ENCODE measurements at places on chromosomes 6 and 20. TPM values are rescaled to one million over a fixed set of nuclear protein-coding genes. Genes with fewer than 3 reads are reported as not detected.

GRCh38 chr6:7730784-7731227 is 4.9 kb downstream of the BMP6 start:
- H3K4me3 ChIP-seq = no peak overlapping the region
- H3K27ac ChIP-seq = no peak overlapping the region
- DNase-seq = no peak
- no peaks in the 10 kb centered on the region for H3K36me3 ChIP-seq
- H3K27me3 ChIP-seq = peaks cover 62% of the 10 kb centered on the region

GRCh38 chr20:1676650-1677049 is 19.1 kb upstream of the SIRPG start:
- peaks cover 80% of the 10 kb centered on the region for H3K4me1 ChIP-seq
- DNase-seq = no peak
- peaks cover 42% of the 10 kb centered on the region for H3K36me3 ChIP-seq

GRCh38 chr20:9506280-9506821 is 8.0 kb upstream of the LAMP5 start:
- no peaks in the 10 kb centered on the region for H3K4me1 ChIP-seq
- H3K27me3 ChIP-seq = peaks cover 44% of the 10 kb centered on the region
- no peak overlapping the region for H3K4me3 ChIP-seq
- peaks cover 1% of the 10 kb centered on the region for H3K36me3 ChIP-seq
- DNase-seq = no peak

TLDC2 gene
- not detected for total RNA-seq

DNA sequence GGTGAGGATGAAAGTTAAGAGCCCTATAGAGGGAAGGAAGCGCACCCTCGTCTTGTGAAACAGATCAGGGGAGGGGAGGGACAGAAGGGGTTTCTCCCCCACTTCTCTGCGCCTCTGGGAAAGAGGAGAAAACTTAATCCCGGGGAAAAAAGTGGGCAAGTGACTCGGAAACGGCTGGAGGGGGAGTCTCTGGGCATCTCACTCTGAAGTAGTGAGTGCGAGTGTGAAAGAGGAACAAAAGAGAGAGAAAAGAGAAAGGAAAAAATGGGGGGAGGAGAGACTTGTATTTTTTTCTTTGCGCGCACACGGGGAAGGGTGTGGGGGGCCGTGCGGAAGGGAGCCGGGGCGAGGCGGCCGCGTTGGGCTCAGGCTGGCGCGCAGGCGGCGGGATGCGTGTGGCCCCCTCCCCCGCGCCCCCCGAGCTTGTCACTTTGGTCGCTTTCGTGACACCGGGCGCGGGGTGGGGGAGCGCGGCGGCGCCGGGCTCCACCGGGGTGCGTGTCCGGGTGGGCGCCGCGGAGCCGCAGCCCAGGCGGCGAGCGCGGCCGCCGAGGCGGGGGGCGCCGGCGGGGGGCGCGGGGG is 454 bp downstream of the L3MBTL3 start:
- H3K4me3 ChIP-seq = peak overlapping the region; percentile 95
- no peaks in the 10 kb centered on the region for H3K27me3 ChIP-seq
- peak; percentile 65 for DNase-seq
- H3K27ac ChIP-seq = peak overlapping the region; percentile 98
- H3K36me3 ChIP-seq = peaks cover 16% of the 10 kb centered on the region

ETV7 gene
- 8.7 TPM for total RNA-seq

DNA sequence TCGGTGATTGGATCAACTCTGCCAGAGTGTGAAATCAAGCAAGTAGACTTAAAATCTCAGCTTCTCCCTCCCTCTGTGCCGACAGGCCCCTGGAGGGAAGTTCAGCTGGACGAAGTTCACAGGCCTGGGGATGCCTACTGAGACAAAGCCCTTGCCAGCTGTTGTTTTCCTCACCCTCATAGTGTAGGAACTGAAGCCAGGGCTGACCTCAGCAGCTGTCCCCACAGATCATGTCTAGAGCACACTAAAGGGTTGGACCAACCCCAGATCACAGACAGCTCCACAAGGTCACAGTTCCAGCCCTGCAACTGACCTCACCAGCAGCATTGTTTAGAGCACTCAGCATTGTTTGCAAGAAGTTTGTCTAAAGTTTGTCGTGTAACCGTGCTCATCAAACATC is 261.9 kb upstream of the ECI2 start:
- no peak overlapping the region for H3K27ac ChIP-seq
- DNase-seq = no peak
- peaks cover 10% of the 10 kb centered on the region for H3K27me3 ChIP-seq
- no peaks in the 10 kb centered on the region for H3K36me3 ChIP-seq

- no peak overlapping the region for H3K27ac ChIP-seq
- no peak for DNase-seq
- no peaks in the 10 kb centered on the region for H3K36me3 ChIP-seq
- no peak overlapping the region for H3K4me3 ChIP-seq
- no peaks in the 10 kb centered on the region for H3K4me1 ChIP-seq
Observed at GRCh38 chr6:54587277-54587676, 259.3 kb upstream of the FAM83B start.

DNA sequence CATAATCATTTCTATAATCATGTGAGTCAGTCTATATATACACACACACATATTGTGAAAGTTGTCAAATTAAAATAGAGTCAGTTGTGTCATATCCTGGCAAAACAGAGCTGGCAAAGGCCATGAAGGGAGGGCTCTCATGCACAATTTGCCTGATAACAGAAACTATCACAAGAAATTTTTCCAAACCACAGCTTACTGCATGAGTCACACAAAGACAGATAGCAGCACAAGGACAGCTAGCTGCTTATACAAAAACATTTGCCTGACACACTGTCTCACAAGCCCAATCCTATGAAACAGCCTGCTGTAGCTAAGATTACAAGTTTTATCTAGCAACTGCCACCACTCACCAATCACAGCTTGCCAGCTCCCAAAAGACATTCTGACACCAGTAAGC is 848.5 kb upstream of the MAN1A1 start:
- no peaks in the 10 kb centered on the region for H3K36me3 ChIP-seq
- no peaks in the 10 kb centered on the region for H3K4me1 ChIP-seq
- no peak for DNase-seq
- H3K4me3 ChIP-seq = no peak overlapping the region

DNA sequence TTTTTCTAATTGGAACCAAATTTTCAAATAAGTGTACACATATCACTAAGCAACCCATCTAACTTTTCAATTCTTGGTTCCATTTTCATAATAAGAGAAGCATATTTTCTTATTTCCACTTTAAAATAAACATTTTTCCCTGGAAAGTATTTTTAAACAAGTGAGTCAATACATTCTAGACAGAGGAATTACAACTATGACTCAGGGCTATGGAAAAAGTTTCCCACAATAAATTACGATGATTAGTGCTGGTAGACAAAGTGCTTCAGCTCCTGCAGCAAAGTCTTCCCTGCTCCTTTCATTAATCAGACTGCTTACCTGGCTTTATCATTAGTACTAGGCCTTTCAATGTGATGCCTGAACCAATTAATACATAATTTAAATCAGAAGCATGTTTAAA is 322.5 kb downstream of the HACE1 start:
- no peak overlapping the region for H3K4me3 ChIP-seq
- H3K27ac ChIP-seq = no peak overlapping the region
- no peaks in the 10 kb centered on the region for H3K4me1 ChIP-seq
- no peaks in the 10 kb centered on the region for H3K36me3 ChIP-seq
- peaks cover 11% of the 10 kb centered on the region for H3K27me3 ChIP-seq
- DNase-seq = no peak

DNA sequence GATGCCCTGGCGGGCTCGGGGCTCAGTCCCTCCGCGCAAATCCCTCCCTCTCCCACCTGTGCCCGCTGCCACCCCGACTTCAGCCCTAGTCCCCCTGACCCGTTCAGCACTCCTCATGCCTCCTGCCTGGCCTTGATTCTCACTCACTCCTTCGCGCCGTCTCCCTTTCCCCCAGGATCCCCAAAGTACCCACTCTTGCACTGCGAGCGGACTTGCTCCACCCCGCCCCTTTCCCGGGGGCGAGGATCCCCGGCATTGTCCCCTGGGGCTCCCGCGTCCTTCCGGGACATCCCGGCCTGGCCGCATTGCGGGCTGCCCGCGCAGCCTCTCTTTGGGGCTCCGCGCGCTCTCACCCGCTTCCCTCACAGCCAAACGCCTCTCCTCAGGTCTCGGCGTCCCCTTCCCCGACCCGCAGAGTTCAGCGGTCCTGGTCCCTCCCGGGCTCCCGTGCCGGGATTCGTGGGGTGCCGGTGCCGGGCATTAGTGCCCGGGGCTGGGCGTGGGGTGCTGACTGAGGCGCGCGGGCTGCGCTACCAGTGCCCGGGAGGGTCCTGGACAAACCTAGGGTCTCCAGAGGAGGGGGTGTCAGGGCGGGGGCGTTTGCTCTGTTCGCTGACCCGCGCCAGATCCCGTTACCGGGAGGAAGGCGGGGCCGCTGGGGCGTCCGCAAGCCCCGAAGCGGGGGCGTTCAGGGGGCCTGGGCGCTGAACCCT is 45.5 kb upstream of the SUPT3H start:
- peak overlapping the region; percentile 83 for H3K27ac ChIP-seq
- peaks cover 42% of the 10 kb centered on the region for H3K27me3 ChIP-seq
- H3K4me3 ChIP-seq = peak overlapping the region; percentile 98
- peaks cover 32% of the 10 kb centered on the region for H3K4me1 ChIP-seq
- H3K36me3 ChIP-seq = no peaks in the 10 kb centered on the region
- peak; percentile 55 for DNase-seq

MYL9 gene
- total RNA-seq = 0.61 TPM

SLC44A4 gene
- total RNA-seq = not detected

DNA sequence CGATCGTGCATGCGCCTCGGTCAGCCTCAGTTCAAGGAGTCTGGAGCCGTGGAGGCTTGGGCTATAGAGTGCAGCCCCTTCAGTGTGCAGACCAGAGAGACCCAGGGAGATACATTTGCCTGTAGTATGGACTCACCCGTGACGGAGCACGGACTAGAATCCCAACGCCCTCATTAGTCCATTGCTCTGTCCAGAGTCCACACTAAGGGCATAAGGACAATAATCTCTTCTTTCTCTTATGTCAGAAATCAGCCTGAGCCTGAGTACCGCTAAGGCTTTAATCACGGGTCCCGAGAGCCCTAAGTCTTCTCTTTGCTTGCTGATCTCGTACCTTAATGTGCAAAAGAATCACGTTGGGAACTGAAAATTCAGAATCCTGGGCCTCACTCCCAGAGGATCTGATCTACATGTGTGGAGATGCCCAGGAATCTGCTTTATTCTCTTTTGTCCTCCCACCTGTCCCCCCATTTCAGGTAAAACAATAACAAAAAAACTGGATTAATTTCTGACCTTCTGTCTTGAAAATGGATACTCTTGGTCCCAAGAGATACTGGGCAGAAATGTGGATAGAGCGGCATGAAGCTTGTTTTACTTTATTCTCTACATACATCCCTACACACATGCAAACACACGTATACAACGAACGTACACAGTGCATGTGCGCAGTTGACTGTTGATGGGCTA is 671 bp downstream of the BPHL start:
- H3K4me1 ChIP-seq = peaks cover 13% of the 10 kb centered on the region
- peak overlapping the region; percentile 88 for H3K4me3 ChIP-seq
- H3K27me3 ChIP-seq = peaks cover 4% of the 10 kb centered on the region
- DNase-seq = no peak
- H3K27ac ChIP-seq = no peak overlapping the region

DNA sequence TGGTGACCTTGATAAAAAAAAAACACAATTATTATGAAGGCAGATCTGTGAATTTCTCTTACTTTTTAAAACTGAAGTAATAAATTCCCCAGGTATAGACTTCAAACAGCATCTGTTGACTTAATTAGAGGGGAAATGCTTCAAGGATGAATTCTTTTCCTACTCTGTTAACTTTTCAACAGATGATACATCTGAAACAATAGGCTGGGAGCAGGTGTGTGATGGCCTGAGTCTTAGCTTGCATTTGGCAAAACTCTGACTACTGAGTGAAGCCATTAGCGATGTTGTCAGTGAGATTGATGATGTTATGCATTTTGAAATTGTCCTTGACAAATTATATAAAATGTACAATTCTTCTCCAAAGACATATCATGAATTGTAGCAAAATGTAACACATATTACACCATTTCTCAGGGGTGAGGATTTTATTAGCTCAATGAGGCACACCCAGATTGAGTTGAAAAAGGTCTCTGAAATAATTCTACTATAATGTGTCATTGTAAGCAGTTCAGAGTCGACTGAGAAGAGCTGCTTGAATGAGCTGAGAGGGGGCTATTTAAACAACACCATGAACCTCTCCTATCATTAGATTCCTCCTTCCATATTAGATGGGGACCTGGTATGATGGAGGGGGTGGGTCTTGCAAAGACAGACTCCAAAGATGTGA is 39.6 kb upstream of the OGFRL1 start:
- H3K4me1 ChIP-seq = peaks cover 8% of the 10 kb centered on the region
- no peak for DNase-seq
- H3K36me3 ChIP-seq = no peaks in the 10 kb centered on the region
- no peak overlapping the region for H3K27ac ChIP-seq
- peaks cover 4% of the 10 kb centered on the region for H3K27me3 ChIP-seq

DNA sequence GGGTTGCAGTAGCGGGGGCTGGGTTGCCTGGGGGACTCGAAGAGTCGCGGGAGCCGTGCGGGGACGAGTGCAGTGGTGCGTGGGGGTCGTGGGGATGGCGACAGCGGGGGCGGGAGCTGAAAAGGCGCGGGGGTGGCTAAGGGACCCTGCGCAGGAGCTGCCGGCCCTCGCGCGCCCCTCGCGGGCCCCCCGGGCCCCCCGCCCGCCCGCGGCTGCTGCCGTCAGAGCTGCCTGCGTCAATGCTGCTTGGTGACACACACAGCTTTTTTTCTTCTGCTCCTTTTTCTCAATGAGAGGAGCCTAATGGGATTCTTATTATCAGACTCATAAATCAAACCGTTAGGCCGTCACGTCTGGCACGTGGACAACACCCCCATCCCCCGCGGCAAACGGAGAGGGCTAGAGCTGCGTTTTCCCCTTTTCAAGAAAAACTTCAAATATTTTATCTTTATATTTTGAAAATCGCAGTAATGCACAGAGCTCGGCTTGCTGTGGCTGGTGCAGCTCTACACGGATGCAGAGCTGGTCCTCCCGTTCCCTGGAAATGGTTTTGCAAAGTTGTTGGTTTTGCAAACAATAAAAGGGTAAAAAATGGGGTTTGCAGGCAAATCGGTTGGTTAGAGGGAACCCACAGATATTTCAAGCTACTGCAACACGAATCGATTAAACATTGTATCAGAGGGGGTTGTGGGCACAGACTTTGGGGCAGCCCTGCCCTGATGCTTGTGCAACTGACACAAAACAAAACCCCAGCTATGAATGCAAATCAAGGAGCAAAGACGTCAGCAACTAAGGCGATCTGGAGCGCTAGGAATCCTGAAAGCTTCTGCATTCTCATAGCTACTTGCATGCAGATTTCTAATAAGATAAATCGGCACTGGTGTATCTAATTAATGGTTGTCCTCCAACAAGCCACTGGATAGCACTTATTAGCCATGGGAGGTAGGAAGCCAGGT is 161.4 kb downstream of the TBXT start:
- H3K27ac ChIP-seq = no peak overlapping the region
- no peaks in the 10 kb centered on the region for H3K36me3 ChIP-seq
- no peaks in the 10 kb centered on the region for H3K4me1 ChIP-seq
- DNase-seq = no peak

STMND1 gene
- total RNA-seq = not detected

AKAP12 gene
- total RNA-seq = 0.11 TPM

GRCh38 chr20:41617059-41617901 is 897 bp downstream of the CHD6 start:
- H3K27ac ChIP-seq = peak overlapping the region; percentile 89
- peaks cover 27% of the 10 kb centered on the region for H3K4me1 ChIP-seq
- peak overlapping the region; percentile 94 for H3K4me3 ChIP-seq
- peaks cover 7% of the 10 kb centered on the region for H3K27me3 ChIP-seq
- peaks cover 2% of the 10 kb centered on the region for H3K36me3 ChIP-seq
- peak; percentile 55 for DNase-seq

ZNF391 gene
- total RNA-seq = 3.9 TPM

- peaks cover 2% of the 10 kb centered on the region for H3K27me3 ChIP-seq
- no peaks in the 10 kb centered on the region for H3K36me3 ChIP-seq
- H3K4me1 ChIP-seq = peaks cover 2% of the 10 kb centered on the region
Observed at GRCh38 chr6:41584668-41585205, 38.6 kb downstream of the FOXP4 start.

Data from activated naive CD8-positive, alpha-beta T cell treated with anti-CD3 and anti-CD28 coated beads, Interleukin-2, amount 10 ng/mL, durations not matched to agents 7 days and 5 days (primary cell).